Lung microvascular endothelial cell (primary cell): ENCODE measurements at places on chromosomes 3 and 15. TPM values are rescaled to one million over a fixed set of nuclear protein-coding genes. Genes with fewer than 3 reads are reported as not detected.

Gene LRRN1
- not detected in 2 replicates for total RNA-seq

Gene CCDC191
- total RNA-seq, result 0.44 and 0.79 TPM in 2 replicates

Gene POTEB2
- not detected in 2 replicates for total RNA-seq

Gene HRH1
- total RNA-seq, result 1.6 and 5.4 TPM in 2 replicates

Gene EFCAB12
- total RNA-seq, result under 0.01 TPM in 2 replicates

Gene CDCP1
- under 0.01 and 0.44 TPM in 2 replicates for total RNA-seq

Gene DHX36
- total RNA-seq, result 21.6 and 32.3 TPM in 2 replicates

Gene HIGD2B
- total RNA-seq, result under 0.01 TPM in 1 of 2 replicates, not detected in the other

Gene ATP10A
- under 0.01 TPM in 1 of 2 replicates, not detected in the other for total RNA-seq

Gene RPL32
- 857 and 1,065 TPM in 2 replicates for total RNA-seq

Gene HHATL
- total RNA-seq, result not detected in 2 replicates

Gene BNC1
- 1.2 and 2.2 TPM in 2 replicates for total RNA-seq

Gene RETNLB
- not detected in 2 replicates for total RNA-seq

Gene GPR15
- not detected in 2 replicates for total RNA-seq

Gene ST3GAL6
- 24.8 and 30.8 TPM in 2 replicates for total RNA-seq

Gene ZNF592
- 2.8 and 4.8 TPM in 2 replicates for total RNA-seq

Gene CACNA1D
- not detected in 2 replicates for total RNA-seq

Gene SCG3
- under 0.01 and 0.22 TPM in 2 replicates for total RNA-seq

Gene GOLGA6D
- total RNA-seq, result not detected in 2 replicates

Gene GPR62
- total RNA-seq, result not detected in 2 replicates

Gene MESP2
- total RNA-seq, result not detected in 2 replicates

Gene SYNPR
- not detected in 2 replicates for total RNA-seq

Gene LRRC34
- 0.60 and 1.3 TPM in 2 replicates for total RNA-seq

Gene ABHD14A
- total RNA-seq, result 3.1 and 3.4 TPM in 2 replicates

Gene GP9
- not detected in 2 replicates for total RNA-seq

Gene NPAP1
- not detected in 2 replicates for total RNA-seq

Gene SLC24A5
- under 0.01 TPM in 1 of 2 replicates, not detected in the other for total RNA-seq

Gene SPINT1
- 0.40 and 0.65 TPM in 2 replicates for total RNA-seq
